Thymus (tissue), 14 donors: ENCODE measurements at places on chromosomes 4 and X.
A peak's percentile ranks its signal among the peaks of the same experiment; 100 is the strongest.

GRCh38 chr4:134812611-134813010 is 611.0 kb upstream of the PABPC4L start:
- DNase-seq, result no peak

DNA sequence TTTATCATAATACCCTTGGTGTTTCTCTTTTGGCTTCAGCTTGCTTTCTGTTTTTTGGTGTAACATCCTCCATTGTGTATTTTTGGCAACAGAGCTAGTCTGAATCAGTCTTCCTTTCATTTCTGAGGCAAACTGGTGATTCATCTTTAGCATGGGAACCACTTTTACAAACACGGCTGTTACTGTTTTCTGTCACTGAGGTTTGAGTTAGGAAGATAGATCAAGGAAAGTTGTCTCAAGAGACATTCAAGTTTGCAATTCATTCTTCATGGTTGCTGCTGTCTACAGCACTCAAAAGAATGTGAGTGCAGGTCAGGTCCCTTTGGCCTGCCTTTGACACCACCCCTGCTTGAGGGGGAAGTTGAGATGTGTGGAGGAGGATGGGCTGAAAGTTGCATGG is 36.3 kb downstream of the IL21 start:
- DNase-seq, result peak; percentile 22

DNA sequence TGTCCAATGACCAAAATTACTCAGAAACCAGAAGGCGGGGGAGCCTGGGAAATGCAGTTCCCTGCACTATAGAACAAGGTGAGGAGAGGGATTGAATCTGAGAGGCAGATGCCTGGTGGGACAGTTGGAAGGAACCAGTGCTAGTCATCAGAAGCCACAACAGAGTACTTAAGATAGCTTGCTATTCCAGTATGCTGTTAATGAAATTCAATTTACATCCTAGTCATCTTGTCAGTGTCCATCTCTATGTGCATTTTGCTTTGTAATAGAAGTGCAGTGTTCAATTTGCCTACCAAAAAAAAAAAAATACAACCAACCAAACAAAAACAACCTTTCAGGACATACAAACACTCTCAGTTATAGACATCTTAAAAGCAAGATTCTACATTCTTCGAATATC is 679.1 kb upstream of the CPEB2 start:
- DNase-seq, result no peak

DNA sequence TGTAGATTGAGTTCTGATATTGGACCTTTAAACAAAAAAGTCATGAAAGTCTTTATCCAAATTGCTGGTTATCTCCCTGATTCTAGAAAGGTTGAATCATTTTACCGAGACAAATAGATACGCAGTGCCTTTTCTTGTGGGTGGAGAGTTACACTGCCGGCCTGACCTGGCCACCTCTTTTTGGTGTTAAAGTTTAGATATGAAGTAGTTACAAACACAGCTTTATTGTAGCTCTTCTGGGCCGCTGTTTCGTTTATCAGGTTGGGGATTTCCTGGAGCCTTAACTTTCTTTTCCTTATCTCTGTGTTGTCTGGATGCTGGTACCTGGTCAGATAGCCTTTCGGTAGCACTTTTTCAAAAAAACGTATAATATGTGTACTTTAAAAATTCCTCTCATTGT is 31.0 kb downstream of the FNIP2 start:
- DNase-seq, result no peak

GRCh38 chrX:125710403-125711062 is 390.9 kb downstream of the TEX13C start:
- no peak for DNase-seq
